NCI-H2081 (cell line): ENCODE measurements at places on chromosomes 11 and 22.

- DNase-seq, result no peak
These were observed 3.0 kb downstream of the UFD1 start for GRCh38 chr22:19476023-19476422.

GRCh38 chr22:44586999-44587736 lies 89.1 kb upstream of the RTL6 start:
- DNase-seq, result peak; percentile 68

DNA sequence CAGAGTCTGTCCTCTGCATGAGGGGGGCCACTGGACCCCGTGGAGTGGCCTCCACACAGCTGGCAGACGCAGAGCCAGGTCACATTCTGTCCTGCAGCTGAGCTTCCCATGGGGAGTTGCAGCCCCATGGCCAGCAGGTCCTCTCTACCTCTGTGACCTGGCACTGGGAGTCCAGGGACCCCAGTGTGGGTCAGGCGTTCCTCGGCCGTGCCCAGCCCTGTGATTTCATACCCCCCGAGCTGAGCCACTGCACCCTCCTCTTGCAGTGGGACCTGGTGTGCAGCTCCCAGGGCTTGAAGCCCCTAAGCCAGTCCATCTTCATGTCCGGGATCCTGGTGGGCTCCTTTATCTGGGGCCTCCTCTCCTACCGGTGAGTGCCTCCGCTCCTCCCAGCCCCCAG lies 32.2 kb upstream of the SLC22A12 start:
- no peak for DNase-seq

DNA sequence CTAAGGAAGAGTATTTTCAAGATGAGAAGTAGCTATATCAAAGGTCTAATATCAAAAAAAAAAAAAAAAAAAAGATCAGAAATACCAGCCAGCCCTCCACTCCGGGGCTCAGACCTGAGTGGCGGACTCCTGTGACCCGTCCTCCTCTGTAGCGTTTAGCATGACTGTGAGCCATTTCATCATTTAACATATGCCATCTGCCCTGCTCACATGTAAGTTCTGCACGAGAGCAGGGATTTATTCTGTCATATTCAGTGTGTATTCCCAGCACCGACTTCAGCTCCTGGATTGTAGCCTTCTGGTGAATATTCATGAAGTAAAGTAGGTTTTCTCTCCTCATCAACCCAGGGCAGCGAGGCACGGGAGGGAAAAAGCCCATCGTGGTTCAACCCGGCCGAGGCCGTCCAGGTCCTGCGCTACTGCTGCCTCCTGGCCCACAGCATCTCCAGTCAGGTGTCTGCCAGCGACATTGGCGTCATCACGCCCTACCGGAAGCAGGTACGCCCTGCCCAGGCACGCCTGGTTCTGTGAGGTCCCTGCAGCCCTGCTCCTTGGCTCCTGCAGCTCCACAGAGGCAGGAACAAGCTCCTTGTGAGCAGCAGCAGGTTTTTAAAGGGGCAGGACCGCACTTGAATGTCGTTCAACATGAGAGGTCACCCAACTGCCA lies 12.7 kb upstream of the PANX2 start:
- DNase-seq, result no peak

DNA sequence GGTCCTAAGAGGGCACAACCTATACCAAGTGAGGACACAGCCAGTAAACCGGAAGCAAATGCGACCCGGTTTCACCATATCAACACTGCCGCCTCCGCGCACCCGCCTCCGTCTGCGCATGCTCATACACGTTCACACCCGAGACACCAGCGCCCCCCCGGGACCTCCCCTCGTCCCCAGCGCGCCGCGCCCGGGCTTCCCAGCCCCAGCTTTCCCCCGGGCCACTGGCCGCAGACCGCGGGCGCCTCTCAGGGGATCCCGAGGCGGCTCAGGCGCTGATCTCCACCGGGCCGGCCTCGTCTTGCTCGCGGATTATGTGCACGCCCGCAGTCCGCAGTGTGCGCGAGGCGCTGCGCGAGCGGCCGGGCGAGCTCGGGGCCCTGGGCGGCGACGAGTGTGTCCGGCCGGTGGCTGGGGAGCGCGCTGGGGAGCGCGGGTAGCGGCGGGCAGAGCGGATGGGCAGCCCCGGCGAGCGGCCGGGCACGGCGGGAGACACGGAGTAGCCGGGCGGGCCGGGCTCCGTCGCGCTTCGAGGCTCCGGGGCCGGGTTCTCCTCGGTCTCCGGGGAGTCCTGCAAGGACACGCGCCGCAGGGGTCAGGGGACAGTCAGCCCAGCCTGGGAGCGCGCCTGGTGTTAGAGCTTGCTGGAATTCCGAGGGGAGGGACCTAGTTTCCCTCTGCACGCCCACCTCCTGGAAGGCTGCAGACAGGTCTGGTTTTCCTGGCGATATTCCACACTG lies 2.0 kb downstream of the HEPN1 start:
- DNase-seq, result peak; percentile 39

GRCh38 chr22:25704701-25705100 lies 37.3 kb upstream of the MYO18B start:
- DNase-seq, result no peak

DNA sequence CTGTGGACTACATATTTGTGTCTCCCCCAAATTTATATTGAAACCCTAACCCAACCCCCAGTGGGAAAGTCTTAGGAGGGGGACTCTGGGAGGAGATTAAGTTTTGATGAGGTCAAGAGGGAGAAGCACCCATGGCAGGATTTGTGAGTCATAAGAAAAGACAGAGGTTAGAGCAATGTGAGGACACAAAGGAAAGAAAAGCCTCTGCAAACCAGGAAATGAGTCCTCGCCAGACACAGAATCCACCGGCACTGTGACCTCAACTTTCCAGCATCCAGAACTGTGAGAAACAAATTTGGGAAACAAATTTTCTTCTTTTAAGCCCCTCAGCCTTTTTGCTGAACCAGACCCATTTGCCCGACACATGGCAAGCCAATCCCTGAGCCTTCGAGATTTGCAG lies 397.0 kb downstream of the NTM start:
- DNase-seq, result no peak

- DNase-seq, result no peak
These were observed 157.4 kb downstream of the BUD13 start for GRCh38 chr11:116615211-116615865.

- DNase-seq, result no peak
These were observed 578.4 kb upstream of the CCDC90B start for GRCh38 chr11:83864412-83865057.

GRCh38 chr11:26842478-26843282 lies 120.8 kb upstream of the SLC5A12 start:
- no peak for DNase-seq

DNA sequence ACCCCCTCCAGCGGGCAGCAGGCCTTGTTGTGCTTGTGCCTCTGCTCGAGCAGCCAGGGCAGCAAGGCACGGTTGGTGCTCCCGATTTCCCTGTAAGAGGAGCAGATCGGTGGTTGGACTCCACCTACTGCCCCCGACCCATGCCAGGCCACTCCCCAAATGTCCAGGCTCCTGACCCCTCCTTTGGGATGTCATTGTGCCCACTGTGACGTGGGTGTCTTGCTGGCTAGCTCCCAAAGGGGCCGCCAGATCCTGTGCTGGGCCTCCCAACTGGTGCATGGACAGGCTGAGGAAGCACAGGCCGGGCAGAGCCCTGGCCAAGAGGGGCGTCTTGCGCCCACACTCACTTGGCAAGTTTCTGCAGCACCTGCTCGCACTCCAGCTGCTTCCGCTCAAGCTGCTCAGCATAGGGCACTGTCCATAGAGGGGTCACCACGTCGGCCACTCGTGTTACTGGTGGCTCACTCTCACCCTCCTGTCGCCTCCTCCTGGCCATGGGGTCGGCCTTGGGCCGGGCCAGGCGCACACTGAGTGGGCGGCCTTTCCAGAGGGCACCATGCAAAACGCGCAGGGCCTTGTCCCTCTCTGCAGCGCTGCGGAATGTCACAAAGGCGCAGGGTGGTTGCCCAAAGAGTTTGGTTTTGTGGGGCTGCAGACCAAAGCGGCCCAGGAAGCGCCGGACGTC lies at the start of gene RANBP1:
RANBP1 (plus strand) TSS at position 414 of the 685 bp plus-strand sequence; CDS start at position 495, 81 bp downstream.
- no peak for DNase-seq

DNA sequence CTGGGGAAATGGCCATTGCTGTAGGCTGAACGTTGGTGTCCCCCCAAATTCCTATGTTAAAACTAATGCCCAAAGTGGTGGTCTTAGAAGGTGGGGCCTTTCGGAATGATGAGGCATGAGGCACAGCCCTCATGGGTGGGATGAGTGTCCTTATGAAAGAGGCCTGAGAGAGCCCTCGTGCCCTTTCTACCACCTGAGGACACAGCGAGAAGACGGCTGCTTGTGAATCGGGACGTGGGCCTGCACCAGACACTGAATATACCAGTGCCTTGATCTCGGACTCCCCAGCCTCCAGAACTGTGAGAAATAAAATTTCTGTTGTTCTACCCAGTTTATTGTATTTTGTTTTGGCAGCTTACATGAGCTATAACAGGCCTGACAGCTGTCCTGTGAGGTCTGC lies 162.9 kb upstream of the B3GAT1 start:
- no peak for DNase-seq

DNA sequence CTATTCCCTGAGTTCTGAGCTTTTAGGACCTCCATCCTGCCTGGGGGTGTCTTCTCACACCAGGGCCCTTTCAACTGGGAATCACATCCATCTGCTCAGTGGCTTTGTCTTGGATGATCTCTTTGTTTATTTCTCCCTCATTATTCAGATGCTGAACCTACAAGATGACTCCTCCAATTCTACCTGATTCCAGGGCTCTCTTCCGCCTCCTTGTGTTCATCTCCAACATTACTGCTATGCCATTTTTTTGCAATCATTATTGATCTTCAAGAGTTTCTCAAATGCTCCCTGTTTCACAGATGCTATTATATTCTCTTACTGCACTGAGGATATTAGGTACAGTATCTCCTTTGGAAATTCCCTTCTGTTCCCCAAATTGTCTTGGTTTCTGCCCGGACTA lies 307.7 kb downstream of the SHANK2 start:
- no peak for DNase-seq

- no peak for DNase-seq
These were observed 7.3 kb upstream of the FUT4 start for GRCh38 chr11:94536386-94536785.

- DNase-seq, result no peak
These were observed 131.1 kb downstream of the CRYBB2 start for GRCh38 chr22:25350551-25350971.

- DNase-seq, result no peak
These were observed 17.2 kb upstream of the CRYBB3 start for GRCh38 chr22:25182131-25183110.

DNA sequence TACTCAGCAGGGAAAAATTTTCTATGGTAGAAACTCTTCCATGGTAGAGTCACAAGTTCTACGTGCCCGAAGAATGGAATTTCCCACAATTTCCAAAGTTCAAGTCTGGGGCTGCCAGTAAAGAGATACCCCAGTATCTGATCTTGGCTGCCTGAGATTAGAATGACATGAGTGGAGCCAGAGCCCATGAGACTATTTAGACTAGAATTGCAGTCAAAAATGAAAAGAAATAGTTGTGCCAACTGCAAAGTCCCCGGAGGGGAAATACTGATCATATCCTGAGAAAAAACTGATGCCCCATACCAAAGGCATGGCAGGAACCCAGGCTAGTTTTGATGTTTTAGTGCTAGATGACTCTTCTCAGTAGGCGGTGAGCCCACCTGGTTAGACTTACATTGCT lies 11.2 kb downstream of the MAJIN start:
- no peak for DNase-seq

- DNase-seq, result no peak
These were observed 10.2 kb downstream of the SMTN start for GRCh38 chr22:31091106-31091975.

GRCh38 chr11:108160970-108161566 lies 39.7 kb downstream of the ACAT1 start:
- no peak for DNase-seq

DNA sequence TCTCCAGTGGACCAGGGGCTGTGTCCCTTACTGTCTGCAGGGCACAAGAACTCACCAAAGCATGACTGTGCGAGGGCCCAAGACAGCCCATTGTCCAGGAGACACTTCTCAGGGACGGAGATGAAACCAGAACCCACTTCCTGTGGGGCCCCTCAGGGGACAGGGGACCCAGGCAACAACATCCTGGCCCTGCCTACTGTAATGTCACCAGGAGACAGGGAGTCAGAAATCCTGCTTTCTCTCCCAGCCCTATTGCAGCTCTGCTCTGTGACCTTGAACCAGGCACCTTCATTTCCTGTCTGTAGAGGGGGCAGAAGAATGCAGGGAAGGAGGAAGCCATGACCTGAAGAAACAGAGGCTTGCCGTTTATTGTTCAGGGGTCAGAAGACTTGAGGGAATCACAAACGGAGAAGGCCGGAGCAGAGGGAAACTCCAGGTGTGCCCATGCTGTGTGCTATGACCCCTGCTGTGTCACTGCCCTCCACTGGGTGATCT lies 98.0 kb downstream of the NAT10 start:
- no peak for DNase-seq

DNA sequence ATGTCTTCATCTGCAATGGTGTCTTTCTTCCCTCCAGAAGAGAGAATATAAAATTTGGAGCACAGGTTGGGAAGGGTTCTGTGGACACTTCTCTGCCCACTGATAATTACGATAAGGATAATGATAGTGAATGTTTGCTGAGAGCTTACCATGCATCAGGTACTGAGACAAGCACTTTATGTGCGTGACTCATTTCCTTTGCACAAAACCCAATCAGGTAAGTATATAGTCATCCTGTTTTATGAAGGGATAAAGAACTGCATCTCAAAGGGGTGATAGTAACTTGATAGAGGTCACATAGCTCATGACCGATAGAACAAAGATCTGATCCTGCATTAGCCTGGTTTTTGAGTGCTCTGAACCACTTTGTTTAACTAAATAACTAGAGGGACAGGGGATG lies 9.4 kb downstream of the DRD2 start:
- no peak for DNase-seq

GRCh38 chr11:103483996-103484395 lies 374.8 kb downstream of the DYNC2H1 start:
- no peak for DNase-seq

GRCh38 chr11:3043315-3043871 lies 13.8 kb downstream of the CARS1 start:
- DNase-seq, result no peak

- peak; percentile 49 for DNase-seq
These were observed 17.8 kb upstream of the WNT7B start for GRCh38 chr22:45994491-45995404.

GRCh38 chr11:714436-714835 lies 8.4 kb downstream of the EPS8L2 start:
- no peak for DNase-seq

- no peak for DNase-seq
These were observed 225.0 kb upstream of the TBCEL start for GRCh38 chr11:120798854-120799253.

GRCh38 chr11:69943506-69943905 lies 124.3 kb upstream of the FGF3 start:
- DNase-seq, result no peak
